GM19239 (cell line): ENCODE measurements at places on chromosomes 4 and X.

- DNase-seq: no peak
Observed at GRCh38 chrX:16719334-16720084, at the start of gene SYAP1. Gene SYAP1, plus strand, starts transcription at chrX:16719612. Its CDS starts 113 bp downstream, at chrX:16719725.

- no peak for DNase-seq
Observed at GRCh38 chr4:142350871-142351270, 495.2 kb downstream of the INPP4B start.

DNA sequence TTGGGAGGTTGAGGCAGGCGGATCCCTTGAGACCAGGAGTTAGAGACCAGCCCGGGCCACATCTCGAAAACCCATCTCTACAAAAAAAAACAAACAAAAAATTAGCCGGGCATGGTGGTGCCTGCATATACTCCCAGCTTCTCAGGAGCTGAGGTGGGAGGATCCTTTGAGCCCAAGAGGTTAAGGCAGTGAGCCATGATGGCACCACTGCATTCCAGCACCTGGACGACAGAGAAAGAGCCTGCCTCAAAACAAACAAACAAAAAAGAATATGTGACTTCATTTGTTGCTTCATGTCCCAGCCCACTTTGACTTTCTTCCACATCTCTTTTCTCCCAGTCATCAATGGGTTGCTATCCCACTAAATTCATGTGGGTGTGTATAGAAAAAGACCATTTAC lies 79.7 kb downstream of the BCOR start:
- no peak for DNase-seq

DNA sequence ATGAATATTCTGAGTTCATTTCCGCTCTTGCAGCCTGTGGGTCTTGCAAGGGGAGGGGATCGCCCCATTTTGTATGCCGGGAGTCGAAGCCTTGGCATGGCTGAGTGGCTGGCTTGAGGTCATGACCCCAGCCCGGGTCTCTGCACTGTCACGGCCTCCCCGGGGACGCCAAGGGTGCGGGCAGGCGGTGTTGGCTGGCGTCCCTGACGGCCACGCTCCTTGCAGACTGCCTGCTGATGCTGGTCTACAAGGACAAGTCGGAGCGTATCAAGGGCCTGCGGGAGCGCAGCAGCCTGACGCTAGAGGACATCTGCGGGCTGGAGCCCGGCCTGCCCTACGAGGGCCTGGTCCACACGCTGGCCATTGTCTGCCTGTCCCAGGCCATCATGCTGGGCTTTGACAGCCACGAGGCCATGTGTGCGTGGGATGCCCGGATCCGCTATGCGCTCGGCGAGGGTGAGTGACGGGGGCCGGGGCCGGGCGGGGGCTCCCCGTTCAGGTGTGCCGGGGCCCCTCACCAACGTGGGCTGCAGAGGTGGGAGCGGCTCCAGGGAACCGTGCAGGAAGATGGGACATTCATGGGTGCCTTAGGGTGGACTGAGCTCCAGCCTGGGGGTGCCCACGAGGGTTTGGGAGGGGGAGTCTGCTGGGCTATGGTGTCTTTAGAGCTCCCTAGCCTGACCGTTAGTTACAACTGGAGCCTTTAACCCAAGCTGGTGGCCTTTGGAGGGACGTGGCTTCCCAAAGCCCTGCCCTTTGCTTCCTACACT lies 10.3 kb downstream of the DOK7 start:
- no peak for DNase-seq

GRCh38 chr4:76703123-76703490 lies 194.8 kb downstream of the SOWAHB start:
- DNase-seq: no peak

GRCh38 chr4:86531440-86531839 lies 62.7 kb upstream of the PTPN13 start:
- no peak for DNase-seq

DNA sequence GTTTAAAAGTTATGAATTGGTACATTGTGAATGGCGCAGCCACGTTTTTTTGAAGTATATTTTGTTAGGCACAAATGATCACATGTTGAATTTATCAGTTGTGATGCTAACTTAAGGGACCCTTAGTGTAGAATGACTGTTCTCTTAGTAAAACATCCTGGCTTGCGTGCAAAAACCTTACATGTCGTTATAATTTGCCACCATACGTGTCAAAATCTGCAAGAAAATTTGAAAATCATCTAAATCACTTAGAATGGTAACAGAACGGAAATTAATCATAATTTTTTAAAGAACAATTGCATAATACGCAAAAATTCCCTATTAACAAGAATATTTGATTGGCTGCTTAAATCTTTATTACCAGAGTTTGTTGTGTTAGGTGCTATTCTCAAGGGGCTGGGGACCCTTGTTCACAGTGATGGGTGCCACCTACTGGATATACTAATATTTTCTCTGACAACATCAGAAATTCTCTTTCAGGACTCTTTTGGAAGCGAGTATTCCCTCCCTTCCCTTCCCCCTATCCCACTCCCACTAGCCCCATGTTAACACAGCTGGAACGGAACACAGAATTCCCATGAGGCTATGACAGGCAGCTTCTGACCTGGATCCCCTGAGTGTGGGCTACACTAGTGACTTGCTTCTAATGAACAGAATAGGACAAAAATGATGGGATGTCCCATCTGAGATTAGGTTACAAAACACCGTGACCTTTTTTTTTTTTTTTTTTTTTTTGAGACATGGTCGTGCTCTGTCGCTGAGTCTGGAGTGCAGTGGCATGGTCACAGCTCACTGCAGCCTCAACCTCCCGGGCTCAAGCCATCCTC lies 71.8 kb downstream of the SUPT20HL2 start:
- no peak for DNase-seq

DNA sequence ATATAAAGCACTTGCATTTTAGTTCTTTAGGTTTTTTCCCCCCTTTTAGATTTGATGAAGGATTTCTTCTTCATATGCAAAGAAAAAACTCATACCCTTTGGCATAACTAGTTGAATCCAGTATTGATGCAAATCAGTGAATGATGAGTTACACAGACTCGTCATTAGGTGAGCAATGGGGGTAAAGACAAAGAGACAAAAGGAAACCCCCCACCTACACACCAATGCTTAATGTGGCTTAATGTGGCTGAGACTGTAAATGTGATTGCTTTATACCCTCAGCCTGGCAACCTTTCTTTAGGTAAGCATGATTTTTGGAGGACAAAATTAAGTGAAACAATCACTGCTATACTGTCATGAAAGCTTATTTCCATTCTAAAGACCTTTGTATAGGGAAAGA lies 39.5 kb downstream of the CD40LG start:
- no peak for DNase-seq

DNA sequence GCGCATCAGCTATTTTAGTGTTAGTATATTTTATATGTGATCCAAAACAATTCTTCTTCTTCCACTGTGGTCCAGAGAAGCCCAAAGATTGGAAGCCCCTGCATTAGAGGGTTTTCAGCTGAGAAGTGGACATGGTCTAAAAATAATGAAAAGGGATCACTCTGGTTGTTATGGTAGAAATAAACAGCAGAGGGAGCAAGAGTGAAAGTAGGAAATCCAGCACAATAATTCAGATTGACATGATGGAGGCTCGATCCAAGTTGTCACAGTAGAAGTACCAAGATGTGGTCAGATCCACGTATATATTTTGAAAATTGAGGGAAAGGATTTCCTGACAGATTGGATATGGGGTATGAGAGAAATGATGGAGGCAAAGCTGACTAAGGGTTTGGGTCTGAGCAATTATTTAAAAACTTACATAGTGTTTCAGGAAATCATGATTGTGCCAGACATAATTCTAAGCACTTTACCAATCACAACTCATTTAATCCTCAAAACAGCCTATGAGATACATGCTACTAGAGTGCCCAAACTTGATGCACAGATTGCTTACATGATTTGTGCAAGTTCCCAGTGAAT lies 17.0 kb upstream of the TMEM144 start:
- no peak for DNase-seq
